ENCODE measurements at places on chromosomes 7 and 10.

DNA sequence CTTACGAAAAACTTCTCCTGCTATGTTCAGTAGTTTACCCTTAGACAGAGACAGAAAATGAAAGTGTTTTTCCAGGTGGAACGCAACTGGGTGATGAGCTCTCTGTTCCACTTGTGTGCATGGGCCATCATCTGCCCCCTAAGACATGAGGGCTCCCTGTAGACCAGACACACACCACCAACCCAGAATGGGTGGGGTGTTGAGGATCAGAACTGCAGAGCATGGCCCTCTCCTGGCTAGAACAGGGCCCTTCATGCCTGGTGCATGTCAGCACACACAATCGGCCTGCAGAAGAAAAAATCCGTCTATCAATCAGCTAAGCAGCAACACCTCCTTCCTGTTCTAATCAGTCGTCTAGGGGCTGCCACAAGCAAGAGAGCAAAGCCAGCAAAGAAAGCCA, 186.2 kb upstream of the INHBA start:
- DNase-seq, result no peak

DNA sequence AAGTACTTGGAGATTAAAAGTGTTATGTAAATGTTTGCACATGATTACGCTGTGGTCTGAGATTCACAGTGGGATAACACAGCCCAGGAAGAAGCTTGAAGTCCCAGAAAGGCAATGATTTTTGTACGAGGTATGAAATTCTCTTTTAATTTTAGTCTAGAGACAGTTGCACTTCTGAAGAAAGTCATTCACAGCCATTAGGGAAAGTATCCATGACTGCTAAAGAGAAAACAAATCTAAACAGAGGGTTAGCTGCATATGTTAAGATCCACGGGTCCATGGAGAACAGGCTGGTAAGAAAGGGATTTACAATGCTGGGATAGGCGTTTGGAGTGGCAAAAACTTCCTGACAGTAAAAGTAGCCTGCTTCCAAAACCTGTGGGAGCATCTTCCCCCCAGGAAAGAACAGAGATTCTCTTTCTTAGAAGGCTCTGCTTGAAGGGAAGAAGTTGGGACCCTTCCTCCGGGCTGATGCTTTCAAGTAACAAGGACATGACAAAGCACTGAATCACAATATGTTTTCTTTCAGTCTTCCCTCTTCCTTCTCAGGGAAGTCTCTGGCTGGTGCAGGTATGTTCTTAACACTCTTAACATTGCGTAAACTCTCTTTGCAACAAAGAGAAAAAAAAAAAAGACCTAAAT, 220.8 kb upstream of the CELF2 start:
- DNase-seq, result no peak

DNA sequence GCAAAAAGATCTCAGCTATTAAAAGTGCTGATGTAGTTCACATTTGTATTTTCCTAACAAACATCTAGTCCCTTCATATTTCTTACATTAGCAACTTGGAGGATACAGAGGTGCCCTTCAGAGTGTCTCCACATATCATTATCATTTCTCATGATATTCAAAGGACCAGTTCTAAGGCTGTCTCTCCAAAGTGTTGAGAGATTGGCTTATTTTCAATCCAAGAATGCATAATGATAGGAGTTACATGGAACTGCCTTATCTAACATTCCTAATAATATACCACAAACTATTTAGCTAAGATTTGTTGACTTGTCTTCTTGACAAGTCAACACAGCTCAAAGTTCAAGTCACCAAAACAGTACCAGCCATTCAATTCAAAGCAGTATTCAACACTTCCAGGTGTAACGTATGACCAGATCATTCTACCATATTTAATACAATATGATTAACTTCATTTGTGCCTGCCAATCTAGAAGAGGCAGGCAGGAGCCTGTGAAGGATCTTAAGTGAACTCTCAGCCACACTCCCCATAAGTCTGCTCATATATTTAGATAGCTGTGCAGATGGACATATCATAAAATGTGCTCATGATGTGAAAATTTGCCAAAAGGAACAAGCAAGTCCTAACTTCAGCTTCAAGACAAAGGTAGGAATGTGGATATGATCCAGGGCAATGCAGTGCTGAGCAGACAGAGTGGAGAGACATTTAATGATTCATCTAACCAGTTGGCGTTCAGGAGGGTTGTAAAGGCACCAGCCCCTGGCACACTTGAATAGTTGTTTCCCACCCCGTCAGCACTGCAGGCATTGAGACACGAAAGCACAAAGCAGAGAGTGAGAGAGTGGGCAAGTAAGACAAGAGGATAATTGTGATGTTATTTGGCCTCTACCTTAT, 108.3 kb downstream of the MTERF1 start:
- DNase-seq, result no peak

GRCh38 chr7:154693661-154694060, 309.3 kb downstream of the PAXIP1 start:
- DNase-seq, result no peak

GRCh38 chr10:20670579-20670978, 226.5 kb downstream of the NEBL start:
- no peak for DNase-seq

DNA sequence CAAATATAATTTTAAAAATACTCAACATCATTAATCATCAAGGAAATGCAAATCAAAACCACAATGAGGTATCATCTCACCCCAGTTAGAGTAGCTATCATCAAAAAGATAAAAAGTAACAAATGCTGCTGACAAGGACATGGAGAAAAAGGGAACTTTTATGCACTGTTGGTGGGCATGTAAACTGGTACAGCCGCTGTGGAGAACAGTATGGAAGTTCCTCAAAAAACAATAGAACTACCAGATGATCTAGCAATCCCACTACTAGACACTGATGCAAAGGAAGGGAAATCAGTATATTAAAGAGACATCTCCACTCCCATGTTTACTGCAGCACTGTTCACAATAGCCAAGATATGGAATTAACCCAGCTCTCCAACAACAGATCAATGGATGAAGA, 384.5 kb downstream of the PLXDC2 start:
- DNase-seq, result no peak

- DNase-seq, result no peak
These were observed 30.2 kb downstream of the CHN2 start for GRCh38 chr7:29224726-29225125.

- DNase-seq, result no peak
These were observed 20.4 kb downstream of the TSPAN14 start for GRCh38 chr10:80474597-80474910.

DNA sequence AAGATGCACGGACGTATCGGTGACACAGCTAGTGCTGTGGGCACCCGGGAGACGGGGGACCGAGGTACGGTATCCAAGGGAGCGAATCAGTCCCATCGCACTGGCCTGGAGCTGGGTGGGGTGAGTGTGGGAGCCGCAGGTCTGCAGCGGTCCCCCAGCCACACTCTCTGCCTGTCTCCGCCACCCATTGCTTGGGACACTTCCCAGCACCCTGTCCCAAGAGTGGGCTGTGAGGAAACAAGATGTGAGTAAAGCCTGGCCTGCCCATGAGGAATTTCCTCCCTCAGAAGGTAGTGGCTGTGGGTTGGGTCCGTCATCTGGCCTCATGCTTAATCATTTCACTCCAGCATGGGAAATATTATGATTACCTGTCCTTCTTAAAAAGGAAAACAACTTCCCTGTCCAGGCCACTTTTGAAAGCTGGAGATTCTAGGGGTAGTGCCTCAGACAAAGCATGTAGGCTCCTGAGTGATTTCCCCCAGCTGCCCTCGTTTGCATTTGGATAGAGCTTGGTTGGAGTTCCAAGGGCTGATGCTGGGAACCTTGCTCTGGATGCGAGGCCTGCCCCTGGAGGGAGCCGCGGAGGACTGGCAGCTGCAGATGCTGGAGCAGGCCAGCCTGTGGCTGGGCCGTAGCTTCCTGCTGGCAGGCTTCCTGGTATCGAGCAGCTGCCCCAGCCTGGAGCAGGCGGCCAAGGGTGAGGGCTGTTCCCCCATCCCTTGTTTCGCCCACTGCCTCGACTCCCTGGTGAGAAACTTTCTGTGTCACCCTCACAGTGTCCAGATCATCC, 6.2 kb upstream of the ACTR3C start:
- DNase-seq, result no peak

DNA sequence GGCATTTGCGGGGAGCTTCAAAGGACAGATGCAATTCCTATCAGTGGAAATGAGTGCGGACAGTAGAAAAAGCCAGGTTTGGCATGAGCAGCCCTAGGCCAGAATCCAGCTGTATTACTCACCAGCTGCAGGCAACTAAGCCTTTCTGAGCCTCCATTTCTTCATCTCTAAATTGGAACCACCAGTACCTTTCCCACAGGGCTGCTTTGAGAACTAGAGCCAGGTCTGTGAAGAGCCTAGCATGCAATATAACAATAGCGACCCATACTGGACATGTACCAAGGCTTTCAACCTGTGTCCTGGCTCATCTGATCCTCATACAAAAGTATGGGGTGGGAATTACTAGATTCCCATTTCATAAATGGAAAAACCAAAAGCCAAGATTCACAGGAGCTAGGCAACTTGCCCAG, 101.0 kb downstream of the GSAP start:
- no peak for DNase-seq

DNA sequence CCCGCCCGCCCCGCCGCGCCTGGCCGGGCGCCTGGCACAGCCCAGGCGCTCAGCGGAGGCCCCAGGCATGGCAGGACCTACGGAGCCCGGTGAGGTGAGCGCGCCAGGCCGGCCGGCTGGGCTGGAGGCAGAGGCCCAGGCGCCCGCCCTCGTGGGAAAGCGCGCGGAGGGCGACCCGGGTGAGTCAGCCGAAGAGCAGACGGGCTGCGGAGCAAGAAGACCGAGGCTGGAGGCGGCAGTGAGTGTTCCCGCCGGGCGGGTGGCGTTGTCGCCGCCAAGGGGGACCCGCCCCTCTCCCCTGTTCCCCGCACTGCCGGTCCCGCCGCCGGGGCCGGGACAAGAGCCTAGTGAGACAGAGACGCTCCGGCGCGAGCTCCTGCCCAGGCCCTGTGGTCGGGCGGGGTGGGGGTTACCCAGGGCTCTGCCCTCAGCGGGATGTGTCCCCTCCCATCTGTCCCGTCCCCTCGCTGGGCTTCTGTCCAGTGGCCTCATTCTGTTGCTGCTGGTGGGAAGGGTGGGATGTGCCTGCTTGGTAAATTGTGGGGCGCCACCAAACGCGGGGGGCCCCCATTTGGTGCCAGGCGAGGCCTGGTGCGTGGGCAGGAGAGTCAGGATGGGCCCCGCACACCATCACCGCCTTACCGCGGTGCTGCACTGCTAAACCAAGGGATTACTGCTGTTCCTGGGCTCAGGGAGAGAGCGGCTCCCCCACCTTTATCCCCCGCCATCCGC, 17.0 kb upstream of the NODAL start:
- no peak for DNase-seq

GRCh38 chr7:23586159-23586558, 11.0 kb upstream of the CCDC126 start:
- no peak for DNase-seq

GRCh38 chr7:54629771-54630170, 87.6 kb downstream of the VSTM2A start:
- no peak for DNase-seq

- no peak for DNase-seq
These were observed 19.3 kb downstream of the BRI3 start for GRCh38 chr7:98300595-98301372.

DNA sequence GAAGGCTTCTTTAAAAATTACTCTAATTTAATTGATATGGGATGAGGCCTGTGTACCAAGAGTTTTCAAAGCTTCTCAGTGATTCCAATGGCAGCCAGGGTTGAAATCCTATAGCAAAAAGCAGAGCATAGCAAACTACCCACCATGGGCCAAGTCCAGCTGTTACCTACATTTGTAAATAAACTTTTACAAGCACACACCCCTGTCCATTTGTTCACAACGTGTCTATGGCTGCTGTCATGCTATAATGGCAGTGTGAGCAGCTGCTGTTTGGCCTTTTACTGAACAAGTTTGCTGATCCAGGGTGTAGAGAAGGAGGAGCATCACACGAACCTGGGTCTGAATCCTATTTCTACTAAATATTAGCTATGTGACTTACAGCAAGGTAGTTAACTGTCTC, 50.0 kb downstream of the NPY start:
- DNase-seq, result no peak

DNA sequence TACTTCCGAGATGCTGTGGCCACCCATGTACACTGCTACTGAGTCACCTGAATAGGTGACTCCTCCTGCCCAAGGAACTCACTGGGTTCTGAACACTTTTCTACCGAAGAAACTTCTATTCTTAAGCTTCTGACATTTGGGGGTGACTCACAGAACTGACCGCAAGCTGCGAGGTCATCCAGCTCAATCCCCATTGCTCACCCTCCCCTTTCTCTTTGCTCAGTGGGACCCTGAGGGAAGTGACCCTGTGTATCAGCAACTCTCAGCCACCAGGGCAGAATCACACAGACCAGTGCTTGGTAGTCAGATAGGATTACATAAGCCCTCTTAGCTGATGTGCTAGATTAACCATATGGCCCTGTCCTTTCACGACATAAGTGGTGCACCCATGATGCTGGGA, 46.3 kb downstream of the INSYN2A start:
- DNase-seq, result no peak

DNA sequence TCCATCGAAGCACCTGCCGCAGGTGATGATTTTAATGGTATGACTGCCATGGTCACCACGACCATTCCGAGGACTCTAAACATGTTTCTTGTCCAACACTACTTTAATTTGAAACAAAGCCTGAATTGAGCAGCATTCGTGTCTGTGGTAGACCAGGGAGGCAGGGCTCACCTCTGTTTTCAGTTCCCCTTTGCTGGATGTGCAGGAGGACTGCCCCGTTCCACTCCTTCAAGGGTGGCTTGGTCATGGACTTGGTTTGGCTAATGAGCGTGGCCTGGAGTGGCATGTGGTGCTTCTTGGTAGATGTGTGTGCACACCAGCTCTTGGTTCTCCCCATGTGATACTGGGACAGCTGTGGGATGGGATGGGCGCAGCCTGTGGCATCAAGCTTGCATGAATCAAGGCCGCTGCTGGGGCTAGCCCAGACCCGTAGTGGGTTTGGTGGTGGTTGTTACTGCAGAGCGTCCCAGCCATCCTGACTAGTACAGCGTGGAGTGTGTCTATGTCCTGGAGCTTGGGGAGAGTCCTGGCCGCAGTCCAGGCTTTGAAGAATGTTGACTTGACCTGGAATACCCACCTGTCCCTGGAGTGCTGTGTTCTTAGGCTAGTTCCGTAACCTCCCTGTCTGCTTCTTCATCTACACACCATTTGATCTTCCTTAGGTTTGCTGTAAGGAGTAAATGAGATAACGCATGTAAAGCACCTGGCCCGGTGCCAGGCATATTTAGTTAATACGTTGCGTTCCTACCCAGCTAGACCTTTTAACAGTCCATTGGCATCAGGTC, 34.8 kb downstream of the MGMT start:
- DNase-seq, result no peak

GRCh38 chr10:99370993-99371392, 41.8 kb downstream of the CNNM1 start:
- DNase-seq, result no peak
